Occipital lobe (tissue), 3 donors: ENCODE measurements at places on chromosomes 13 and 19.

- peak; percentile 85 for DNase-seq
Observed at GRCh38 chr19:42280815-42281145, 11.7 kb downstream of the CIC start.

DNA sequence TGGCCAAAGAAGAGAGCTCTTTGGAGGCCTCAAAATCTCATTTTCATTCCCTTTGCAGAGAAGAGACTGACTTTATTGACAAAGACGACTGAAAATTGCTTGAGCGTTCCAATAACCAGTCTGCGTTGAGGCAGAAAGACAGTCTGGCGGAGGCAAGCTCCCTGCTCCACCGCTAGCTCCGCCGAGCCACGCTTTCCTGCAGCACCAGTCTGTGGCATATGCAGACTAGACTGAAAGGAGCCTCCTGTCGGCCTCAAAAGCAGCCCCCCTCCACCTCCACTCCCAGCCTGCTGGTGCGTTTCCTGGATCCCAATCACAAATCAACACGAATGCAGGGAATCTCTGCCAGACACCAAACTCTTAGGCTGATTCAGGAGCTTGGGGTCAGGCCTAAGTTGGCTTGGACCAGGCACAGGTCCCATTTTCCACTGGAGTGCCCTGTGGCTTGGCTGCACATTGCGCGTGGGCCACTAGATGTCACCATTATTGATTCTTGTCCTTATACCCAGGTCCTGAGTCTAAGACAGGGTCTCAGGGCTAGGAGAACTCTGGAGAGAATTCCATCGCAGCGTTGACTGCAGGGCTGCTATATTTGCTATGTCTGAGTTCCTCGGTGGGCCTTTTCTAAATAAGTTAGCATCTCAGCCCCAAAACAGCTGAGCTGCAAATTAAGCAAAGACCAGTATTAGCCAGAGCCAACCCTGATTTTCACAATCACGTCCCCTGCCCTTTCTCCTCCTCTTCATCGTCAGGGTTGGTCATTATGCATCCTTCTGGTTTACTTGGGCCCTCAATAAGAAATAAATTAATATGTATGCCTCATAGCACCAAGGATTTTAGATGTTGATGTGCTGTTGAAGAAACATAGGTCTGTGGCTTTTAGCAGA lies 5.2 kb upstream of the ZNF507 start:
- DNase-seq = peak; percentile 33

DNA sequence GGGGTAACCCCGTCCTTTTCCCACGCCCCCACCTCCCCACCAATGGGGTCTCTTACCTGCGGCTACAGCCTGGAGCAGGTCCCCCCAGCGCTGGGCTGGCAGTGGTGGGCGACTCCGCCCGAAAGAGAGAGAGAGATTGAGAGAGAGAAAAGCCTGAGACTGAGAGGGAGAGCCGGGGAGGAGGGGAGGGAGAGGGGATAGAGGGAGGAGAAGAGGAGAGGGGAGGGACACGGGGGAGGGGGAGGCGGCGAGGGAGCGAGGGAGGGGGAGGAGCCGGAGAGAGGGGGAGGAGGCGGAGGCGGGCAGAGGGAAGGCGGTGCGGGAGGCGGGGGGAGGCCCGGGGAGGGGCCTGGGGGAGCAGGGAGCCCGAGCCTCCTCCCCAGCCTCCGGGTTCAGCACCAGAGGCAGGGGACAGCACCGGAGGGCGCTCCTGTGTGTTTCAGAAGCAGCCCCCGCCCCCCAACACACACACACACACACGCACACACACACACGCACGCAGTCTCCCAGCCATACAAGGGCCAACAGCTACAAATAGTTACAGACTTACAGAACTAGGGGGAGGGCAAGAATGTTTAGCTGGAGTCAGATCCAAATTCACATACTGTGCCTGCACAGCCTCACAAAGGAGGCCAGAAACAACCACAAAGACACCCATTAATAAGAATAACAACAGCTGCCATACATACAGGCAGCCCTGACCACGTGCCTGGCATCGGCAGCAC lies at the start of gene SLC8A2:
Gene SLC8A2 (minus strand): TSS at position 161 of the 725 bp plus-strand sequence. CDS start 5,490 bp downstream, outside the sequence.
- DNase-seq = peak; percentile 56

GRCh38 chr13:30870049-30870884 lies 35.8 kb upstream of the MEDAG start:
- no peak for DNase-seq
